Right lung (tissue), 10 donors: ENCODE measurements at places on chromosomes 5 and 9.

DNA sequence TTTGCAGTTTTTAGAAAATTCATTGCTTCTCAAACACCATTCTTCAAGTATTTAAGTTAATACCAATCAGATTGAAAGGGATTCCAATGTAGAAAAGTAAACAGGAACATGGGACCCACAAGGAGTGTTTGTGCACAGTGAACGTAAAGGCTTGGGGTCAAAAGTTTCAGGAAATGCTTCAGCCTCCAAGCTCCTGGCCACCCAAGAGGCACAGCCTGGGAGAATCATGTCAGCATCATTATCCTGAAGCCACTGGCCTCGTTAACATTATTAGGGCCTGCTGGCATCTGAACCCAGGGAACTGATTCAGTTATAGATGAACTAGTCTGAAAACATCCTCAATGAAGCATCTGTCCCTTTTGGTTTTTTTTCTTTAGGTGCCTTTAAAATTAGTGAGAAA, 122.9 kb downstream of the NXNL2 start:
- DNase-seq = no peak

GRCh38 chr9:76150013-76150412, 244.2 kb downstream of the RFK start:
- no peak for DNase-seq

DNA sequence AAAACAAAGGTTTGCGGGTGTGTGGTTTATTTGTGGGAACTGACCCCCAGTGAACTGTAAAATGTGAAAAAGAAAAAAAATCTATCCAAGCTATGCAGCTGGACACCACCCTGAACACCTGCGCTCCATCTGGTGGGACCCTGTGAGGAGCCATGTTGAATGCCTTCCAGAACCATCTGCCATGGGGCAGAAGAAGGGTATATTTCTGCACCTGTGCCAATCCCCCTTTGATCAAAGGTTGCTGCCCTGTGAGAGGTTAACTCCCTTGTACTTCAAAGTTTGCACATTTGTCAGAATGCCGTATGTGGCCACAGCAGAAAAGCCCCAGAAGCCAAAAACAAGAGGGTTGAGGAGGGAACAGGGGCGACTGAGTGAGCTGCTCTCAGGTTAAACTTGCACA, 148.5 kb upstream of the ALDH1B1 start:
- DNase-seq = no peak

GRCh38 chr5:118561971-118562370, 426.4 kb downstream of the DTWD2 start:
- DNase-seq = no peak

GRCh38 chr5:39209924-39210323, 9.4 kb downstream of the FYB1 start:
- no peak for DNase-seq

DNA sequence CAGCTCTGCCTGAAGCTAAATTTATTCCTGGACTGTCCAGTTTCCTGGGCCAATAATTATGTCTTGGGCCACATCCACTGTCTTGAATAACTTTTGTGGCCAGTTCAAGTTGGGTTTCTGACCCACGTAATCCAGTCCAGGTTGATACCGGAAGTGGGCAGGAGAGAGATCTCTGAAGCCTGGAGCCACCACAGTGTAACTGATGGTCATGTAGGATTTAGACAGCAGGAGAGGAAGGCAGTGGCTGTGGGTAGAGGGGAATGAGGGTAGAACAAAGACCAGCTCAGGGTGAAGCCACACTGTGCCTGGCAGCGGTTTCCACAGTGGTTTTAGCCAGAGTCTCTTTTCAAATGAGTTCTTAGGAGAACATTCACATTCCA, 30.2 kb downstream of the SH3PXD2B start:
- no peak for DNase-seq

GRCh38 chr5:171893290-171893886, 107.8 kb downstream of the SMIM23 start:
- no peak for DNase-seq

GRCh38 chr9:137743695-137744094, 124.9 kb downstream of the EHMT1 start:
- DNase-seq = no peak
